NCI-H2107 (cell line): ENCODE measurements at places on chromosomes 12 and 14.

DNA sequence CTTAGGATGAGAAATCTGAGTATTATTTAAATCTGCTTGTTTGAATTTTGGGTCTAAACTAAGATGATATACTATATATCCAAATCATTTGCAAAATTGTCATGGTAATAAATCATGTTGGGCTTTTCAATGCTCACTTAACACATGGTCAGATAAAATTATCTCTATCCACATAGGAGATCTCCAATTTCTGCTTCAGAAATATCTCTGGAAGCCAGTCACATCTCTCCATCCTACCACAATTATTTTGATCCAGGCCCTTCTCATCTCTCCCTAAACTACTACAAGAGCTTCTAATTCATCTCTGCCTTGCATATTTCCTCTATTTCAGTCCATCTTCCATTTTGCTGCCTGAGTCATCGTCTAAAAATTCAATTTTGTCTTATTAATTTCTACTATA is 3.8 kb downstream of the DCN start:
- no peak for DNase-seq

- no peak for DNase-seq
Measured at GRCh38 chr14:102362084-102362483, 606 bp downstream of the CINP start.

GRCh38 chr12:80183939-80184338 is 84.6 kb downstream of the OTOGL start:
- DNase-seq = no peak

DNA sequence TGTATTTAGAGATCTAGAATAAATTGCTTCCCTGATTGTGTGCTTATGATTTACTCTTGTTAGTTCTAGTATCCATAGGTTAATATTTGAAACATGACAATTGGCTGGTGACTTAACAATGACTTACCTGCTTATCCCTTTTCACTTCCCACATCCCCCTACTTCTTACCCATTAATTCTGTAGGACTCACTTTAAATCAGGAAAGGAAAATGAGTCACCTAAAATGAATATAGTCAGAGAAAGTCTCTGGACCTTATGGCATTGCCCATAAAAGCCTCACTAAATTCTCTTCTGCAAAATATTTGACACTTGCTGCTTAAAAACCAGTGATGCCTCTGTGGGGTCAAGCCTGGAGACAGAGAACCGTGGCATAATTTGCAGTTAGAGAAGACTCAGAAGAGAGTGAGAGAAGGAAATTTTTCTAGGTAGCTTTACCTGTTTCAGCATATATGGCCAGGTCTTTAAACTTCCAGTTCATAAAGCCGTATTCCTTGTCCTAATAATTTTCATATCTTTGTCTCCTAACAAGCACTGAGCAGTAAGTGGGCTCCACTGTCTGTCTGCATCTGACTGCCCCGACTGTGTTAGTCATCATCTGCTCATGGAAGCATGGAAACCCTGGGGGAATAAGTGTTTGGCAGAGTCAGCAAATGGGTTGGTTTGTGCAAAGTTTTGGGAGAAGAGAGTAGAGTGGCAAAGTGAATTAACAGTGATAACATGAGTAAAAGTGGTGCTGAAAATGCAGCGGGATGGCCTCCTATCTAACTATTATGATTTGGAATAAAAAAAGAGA is 294.4 kb downstream of the AKAP6 start:
- DNase-seq = no peak

DNA sequence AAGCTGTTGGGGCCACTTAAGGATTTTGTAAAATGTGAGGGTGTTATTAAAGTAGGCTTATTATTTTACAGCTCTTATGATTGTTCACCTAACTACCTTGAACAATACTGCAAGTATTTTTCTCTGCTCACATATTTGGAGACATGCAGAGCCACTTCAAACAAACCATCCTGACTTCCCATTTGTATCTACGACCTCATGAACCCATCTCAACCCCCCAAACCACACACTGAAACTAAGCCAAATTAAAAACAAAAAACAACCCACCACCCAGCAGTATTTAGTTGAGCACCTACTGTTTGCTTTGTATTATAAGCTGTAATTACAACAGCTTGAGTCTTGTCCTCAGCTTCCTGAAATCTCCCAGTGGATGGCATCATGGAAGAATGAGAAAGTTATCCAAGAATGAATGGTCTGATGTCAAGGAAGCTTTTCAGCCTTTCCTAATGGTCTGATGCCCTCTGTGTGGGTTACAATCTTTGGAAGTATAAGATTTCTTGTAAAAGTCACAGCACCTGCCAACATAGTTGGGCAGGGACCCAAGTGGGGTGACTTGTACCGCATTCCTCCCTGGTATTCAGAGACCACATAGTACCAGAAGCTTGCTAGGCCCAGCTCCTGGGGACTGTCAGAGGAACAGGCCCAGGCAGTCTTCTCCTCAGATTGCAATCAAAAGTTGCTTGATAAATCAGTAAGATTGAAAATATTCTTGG is 416.6 kb downstream of the ZFP36L1 start:
- no peak for DNase-seq

DNA sequence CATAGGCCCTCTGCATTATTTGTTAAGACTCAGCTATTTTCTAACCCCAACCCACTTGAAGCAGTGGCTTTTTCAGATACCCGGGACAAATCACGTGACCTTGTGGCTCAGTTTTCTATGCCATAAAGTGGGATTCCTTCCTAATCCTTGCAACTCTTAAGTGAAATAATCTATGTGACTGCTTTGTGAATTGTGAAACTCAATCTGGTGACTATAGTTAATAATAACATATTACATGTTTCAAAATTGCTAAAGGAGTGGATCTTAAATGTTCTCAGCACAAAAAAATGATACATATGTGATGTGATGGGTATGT is 17.3 kb downstream of the EML1 start:
- DNase-seq = no peak

DNA sequence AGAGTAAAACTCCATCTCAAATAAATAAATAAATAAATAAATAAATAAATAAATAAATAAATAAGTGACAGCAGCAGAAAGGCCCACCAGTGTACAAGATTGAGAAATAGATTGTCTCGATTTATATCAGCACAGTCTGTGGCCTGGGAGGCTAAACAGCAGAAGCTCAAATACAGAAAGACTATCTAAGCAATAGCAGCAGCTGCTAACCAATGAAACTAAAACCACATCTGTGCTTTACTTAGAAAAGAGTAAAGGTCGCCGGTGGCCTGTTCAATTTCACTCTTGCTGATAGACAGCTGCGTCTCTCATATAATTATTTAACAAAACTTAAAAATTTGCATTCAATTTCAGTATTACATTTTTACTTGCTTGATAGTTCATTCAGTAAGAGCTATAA is 325.7 kb downstream of the CEP128 start:
- no peak for DNase-seq

- DNase-seq = no peak
Measured at GRCh38 chr12:101847325-101847724, 16.6 kb upstream of the GNPTAB start.

DNA sequence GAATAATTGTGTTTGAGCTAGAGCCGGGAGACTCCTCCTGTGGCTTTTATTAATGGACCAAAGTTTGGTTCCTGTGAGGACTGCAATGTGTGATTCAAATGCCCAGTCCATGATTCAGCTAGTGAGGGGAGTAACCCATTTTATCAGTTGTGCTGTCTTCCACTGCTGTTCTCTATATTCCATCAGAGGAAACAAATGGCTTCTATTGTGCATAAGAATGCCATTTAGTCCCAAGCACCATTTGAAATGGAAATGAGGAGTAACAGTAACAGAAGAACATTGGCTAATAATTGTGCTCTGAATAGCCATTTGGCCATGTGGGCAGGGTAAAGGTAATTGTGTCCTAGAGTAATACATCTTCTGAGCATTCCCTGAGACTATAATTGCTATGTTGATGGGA is 642.7 kb downstream of the DIO2 start:
- DNase-seq = no peak

- DNase-seq = no peak
Measured at GRCh38 chr14:36508418-36509068, 11.5 kb downstream of the NKX2-1 start.

DNA sequence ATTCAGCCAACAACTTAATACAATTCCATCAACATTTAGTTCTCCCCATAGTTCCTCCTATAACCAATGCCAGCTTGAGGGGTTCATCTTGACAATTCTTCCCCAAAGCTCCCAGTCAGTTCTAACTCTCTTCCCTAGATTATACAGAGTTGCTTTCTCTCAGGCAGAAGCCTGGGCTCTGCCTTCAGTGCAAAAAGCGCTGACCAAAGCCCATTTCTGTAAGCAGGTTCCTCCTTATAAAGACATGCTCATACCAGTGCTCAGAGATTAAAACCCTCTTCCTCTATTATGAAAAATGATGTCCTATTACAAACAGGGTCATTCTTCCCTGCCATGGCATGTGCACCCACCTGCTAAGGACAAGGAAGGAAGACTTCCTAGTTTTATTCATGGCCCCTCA is 16.2 kb downstream of the SPIC start:
- DNase-seq = no peak

DNA sequence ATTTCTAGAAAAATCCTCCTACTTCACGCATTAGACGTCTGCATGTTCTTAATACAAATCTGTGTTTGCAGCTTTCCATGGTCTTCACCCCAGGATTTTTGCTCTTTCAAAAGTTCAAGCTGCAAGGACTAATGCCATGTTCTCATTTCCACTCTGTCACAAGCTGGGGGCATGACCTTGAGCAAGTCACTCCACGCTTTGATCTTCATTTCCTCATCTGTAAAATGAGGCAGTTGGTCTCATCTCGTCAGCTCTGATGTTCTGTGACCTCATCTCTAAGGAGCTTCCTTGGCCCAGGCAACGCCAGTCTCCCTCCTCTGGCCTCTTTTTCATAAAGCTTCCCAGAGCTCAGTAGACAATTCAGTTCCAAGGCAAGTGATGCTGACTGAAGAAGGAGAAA is 18.8 kb upstream of the BMP4 start:
- no peak for DNase-seq

DNA sequence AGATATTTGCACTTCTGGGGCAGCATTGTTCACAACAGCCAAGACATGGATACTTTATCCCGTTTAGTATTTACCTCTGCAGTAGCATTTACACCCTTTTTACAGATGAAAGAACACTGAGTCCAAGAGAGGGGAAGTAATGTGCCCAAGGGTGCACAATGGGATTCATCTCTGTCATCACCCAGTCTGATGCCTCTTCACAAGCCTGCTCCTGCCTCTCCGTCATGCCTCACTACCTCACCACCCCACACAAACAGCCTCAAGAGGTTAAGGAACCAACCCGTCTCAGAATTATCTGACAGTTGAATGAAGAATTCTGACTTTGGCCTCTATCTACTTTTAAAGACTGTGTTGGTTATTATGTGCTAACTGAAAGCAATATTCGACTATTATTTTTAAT is 368.4 kb downstream of the ATP23 start:
- DNase-seq = no peak

DNA sequence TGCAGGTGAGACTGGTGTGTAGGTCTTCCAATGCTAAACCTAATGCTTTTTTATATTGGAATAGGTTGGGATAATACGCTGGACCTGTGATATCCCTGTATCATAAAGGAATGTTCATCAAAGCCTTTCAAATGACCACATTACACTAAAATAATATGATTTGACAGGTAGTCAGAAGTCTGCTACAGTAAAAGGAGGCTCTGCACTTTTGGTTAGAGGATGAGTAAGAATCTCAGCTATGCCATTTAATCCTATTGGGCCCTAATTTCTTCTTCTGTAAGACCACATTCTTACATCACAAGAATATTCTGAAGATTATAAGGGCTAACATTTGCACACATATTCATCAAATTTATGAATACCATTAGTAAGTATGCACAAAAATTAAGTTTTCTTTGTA is 250.5 kb upstream of the FLRT2 start:
- no peak for DNase-seq

DNA sequence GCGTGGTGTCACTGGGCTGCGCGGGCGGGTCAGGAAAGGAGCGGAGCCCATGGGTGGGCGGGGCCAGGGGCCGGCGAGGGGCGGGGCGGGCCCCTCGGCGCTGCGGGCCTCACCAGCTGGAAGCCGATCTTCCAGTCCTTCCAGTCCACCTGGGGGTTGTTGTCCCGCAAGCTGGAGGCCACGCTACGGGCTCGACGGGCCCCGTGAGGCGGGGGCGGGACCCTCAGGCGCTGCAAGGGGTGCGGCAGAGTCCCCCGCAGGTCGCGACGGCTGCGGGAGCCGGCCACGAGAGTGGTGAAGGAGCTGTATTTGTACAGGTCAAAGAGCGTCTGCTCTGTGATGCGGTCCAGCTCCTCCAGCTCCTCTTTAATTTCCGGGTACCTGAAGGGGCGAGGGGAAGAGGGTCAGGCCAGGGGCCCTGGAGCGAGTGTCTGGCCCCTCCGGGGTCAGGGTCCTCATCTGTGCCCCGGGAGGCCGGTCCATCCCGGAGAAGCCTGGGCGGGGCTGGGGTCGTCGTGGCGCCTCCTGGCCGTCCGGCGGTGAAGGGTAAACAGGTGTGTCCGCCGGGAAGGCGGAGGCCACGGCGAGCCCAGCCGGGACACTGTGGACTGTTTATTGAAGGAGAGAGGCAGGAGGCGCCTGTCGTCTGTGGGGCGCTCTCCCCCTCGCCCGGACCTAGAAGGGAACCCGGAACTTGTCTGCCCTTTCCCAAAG is 11.9 kb downstream of the SCNN1A start:
- DNase-seq = no peak

GRCh38 chr12:131844140-131844539 is 15.9 kb downstream of the MMP17 start:
- DNase-seq = no peak

DNA sequence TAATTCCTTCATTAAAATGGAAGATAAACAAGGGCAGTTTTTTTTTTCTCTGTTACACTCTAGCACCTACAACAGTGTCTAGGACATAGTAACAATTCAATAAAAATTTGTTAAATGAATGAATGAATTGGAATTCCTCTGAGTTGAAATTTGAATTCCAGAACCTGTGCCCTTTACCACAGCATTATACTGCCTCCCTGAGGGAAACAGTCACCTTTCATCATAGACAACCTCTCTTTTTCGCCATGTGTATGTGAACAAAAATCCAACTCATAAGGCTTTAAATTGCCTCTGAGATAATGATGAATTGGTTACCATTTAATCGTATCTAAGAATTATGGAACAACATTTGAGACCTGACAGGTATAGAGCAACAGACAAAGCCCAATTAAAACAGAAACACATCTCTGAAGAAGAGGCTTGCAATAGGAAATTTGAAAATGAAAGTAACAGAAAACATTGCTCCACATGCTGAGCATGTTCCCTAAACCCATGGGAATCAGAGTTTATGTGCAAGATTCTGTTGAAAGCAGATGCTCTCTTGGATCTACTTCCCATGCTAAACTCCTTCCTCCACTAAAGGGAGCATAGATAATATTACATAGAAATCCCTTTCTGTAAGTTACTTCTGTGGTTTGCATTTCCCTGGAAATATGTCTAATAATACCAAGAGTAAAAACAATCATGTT is 657.8 kb downstream of the GALC start:
- no peak for DNase-seq

- DNase-seq = no peak
Measured at GRCh38 chr14:73133795-73134194, 2.5 kb upstream of the PSEN1 start.

DNA sequence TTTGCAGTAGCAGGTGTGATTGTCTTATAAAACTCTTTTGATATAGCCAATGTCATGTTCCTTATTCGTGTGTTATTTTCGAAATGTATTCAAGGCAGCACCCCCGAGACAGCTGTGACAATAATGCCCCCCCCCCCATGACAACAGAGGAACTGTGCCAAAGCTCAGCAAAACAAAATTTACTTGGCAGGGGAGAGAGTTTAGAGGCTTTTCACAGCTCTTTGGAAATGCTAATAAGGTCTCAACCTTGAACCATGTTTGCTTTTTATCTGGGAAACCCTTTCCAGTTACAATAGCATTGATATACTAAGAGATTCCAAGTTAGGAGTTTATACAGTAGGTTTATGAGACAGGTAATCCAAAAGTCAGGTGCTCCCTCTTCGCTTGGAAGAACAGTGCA is 56.4 kb upstream of the USP44 start:
- peak; percentile 17 for DNase-seq
